PC-9 (cell line): ENCODE measurements at places on chromosomes 13 and 19. TPM values are rescaled to one million over a fixed set of nuclear protein-coding genes. Genes with fewer than 3 reads are reported as not detected.

Gene ZNF221
- 1.7 and 1.9 TPM in 2 replicates for total RNA-seq

Gene PALM
- 1.8 and 6.1 TPM in 2 replicates for total RNA-seq

Gene SOX1
- not detected in 2 replicates for total RNA-seq

DNA sequence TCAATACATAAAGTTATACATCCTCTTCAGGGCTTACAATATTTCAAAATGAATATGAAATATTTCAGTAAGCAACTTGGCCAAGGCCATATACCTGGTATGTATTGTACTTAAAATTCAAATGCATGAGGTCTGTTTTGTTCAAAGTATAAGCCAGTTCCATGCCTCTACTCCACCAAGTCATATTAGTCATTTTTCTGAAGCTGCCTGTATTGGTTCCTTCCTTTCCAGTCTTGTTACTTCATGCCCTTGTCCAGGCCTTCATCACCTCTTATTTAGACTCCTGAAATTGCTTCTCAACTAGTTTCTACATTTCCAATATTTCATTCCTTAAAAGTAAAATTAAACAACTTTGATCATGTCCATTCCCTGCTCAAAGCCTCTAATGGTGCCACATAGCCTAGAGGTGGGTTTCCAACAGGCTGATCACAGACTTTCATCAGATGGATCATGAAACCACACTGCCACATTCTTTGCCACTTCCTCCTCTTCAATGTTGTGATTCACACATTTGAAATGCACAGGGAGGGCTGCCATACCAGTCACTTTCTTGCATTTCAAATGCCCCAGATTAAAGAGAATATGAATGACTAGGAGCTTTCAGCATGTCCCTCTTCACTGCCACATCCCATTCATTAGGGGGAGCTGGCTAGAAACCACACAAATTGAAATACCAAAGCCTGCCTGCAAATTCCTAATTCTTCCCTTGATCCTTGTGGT, 424.1 kb upstream of the DACH1 start:
- peak; percentile 63 for DNase-seq
- peaks cover 12% of the 10 kb centered on the region; the same call in 1 of the 2 replicates for H3K4me1 ChIP-seq
- H3K27me3 ChIP-seq, result no peaks in the 10 kb centered on the region
- H3K27ac ChIP-seq, result peak overlapping the region; percentile 55
- no peaks in the 10 kb centered on the region for H3K36me3 ChIP-seq

DNA sequence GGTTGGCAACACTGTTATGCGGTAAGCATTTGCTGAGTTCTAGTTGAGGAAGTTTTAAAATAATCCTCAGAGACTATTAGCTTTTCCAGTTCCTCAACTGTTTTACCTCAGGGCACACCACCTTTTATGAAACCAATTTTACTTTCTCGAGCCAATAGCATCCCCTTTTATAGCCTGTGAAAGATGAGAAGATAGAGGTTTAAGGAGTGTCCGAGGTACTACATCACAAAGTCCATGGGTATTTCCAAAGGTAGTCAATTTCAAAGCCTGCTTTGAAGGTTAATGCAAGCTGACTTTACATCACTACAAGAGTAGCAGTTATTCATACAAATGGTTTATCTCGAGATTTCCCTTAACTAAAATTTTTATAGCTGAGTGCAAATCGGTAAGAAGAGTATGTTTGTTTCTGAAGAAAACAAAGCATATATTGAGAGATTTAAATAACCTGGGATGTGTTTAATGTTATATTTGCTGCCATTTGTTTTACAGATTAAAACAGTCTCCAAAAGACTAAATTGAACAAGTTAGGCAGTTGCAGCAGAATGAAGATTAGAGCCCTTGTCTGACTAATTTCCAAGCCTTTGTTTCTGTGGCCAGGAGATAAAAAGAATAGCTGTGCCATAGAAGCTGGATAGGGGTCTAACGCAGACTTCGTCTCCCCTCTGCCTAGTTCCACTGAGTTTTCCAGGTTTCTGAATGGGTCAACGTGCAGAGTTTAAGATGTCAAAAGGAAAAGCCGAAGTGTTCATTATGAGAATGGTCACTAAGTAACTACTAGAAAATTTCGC, 74.7 kb upstream of the TRPC4 start:
- no peaks in the 10 kb centered on the region for H3K4me1 ChIP-seq
- H3K4me3 ChIP-seq, result no peak overlapping the region
- DNase-seq, result no peak
- no peaks in the 10 kb centered on the region for H3K36me3 ChIP-seq

DNA sequence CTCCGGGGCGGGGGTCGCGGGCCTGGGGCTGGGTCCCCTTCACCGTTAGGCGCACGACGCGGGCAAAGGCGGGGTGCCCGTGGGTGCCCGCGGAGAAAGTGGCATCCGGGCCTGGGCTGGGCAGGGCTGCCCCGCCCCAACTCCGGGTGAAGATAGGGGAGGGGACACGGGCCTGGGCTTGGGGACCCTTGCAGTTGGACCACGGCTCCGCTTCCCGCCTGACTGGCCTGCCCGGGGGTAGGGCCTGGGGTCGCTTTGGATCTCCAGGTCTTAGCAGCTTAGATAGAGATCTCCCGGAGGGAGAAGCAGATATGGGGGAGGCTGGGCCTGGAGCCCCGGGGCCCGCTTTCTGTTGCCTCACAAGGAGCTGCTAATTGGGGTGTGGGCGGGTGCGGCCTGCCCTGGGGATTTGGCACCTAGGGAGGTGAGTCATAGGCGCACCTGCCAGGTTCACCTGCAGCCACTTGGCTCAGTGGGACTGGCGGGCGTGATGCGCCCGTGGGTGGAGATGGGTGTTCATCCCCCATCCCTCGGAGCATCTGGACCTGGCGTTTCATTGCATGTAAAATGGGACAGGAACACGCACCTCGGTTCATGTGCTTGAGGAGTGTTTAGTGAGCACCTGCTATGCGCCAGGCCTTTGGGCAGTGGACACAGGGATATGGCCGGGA, 585 bp downstream of the MAP1S start:
- no peak overlapping the region for H3K27ac ChIP-seq
- H3K36me3 ChIP-seq, result no peaks in the 10 kb centered on the region
- peak overlapping the region; percentile 93 for H3K4me3 ChIP-seq
- peak; percentile 81 for DNase-seq
